ENCODE measurements at places on chromosomes 13 and 19. TPM values are rescaled to one million over a fixed set of nuclear protein-coding genes. Genes with fewer than 3 reads are reported as not detected.

GRCh38 chr19:53947624-53948023 lies 15.1 kb upstream of the CACNG8 start:
- no peak for DNase-seq

GRCh38 chr19:24057144-24057543 lies 29.8 kb upstream of the ZNF254 start:
- no peak for DNase-seq

- no peak for DNase-seq
Observed at GRCh38 chr19:35696835-35697234, 7.5 kb upstream of the ZBTB32 start.

GRCh38 chr13:114027046-114027715 lies 53.3 kb upstream of the C13orf46 start:
- no peak for DNase-seq

GRCh38 chr13:51959773-51960172 lies 51.5 kb downstream of the ATP7B start:
- DNase-seq = no peak

GRCh38 chr13:71576571-71576970 lies 290.4 kb downstream of the DACH1 start:
- DNase-seq = no peak

DNA sequence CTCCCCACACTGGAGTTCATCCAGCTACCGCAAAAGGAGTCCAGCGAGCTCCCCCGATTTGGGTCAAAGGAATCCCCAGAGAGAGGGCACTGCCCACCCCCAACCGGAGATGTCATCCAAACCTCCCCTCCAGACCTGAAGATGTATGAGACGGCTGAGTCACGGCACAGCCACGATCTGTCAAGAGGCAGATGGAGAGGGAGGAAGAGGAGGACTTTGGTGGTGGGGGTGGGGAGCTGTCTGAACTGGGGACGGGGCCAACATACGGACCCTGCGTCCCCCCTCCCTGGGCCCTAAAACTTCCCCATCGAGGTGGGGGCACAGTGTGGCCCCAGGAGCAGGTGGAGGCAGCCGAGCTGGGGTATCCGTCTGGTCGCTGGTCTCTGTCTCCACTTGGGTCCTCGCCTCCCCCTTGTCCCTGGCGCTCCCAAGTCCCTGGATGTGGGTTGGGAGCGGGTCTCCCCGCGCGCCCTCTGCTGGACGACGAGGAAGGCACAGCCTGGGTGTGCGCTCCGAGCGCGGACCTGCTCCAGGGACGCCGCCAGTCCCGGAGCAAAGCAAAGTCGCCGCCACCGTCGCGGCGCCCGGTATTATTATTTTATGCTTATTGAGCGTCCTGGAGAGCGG lies 3.8 kb downstream of the PDE4A start:
- peak; percentile 88 for DNase-seq

DNA sequence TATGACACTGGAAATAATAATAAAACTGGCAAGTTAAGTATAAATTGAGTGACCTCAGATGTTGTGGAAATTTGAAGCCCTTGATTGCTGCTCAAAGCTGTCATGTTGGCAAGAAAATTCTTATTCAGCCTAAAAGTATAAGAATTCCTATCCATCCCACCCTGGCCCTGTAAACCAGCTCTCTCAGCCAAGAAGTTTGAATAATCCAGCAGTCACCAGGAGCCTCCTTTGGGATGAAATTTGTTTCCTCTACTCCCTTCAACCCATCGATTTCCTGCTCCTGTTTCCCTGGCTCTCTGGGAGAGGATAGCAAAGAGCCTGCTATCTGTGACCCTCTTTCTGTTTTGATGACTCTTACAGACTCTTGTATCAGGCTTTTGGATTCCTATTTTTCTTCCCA lies 169.3 kb downstream of the LHFPL6 start:
- DNase-seq = no peak

DNA sequence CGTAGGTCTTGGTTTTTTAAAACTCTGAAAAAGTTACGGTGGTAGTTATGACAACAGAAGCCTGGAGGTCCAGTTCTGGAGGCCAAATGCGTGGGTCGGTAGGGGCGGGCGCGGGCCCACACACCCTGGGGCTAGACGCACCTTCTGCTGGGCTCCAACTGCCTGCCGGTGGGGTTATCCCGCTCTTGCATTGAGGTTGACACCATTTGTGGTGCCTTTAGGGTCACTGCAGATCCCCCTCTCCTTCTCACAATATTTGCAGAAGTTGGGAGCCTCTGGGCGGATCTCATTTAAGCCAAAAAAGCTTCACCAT lies 81.6 kb downstream of the CHST8 start:
- no peak for DNase-seq

DNA sequence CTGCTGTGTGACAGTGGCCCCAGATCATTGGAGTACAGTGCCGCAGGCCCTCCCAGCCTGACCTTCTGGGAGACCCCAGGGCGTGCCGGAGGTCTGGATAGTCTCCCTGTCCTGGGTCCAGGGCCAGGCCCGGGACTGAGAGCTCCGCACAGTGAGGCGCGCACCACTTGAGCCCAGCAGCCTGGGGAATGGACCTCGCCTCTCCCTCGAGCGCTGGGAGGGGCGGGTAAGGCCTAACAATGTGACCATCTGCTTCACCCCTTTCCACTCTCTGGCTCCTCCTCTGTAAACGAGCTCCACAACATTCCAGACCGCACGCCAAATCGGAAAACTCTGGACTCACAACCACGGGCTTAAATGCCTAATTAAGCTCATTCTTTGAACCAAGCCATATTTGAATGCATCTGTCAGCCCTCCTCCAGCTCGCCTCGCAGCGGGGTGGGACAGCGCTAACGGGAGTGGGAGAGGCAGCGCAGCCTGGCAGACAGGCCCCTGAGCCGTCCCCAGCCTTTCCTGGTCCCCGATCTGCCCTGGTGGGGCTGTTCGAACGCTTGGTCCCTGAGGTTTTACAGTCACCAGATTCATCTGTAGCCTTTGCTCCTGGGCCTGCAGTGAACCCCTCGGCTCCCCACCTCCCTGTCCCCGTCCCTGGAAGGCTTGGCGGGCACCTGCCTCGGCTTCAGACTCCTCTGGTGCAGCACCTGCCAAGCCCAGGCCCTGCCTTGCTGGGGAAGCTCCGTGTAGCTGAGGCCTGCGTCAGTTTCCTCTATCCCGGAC lies 120.7 kb upstream of the VSTM2B start:
- DNase-seq = no peak

- DNase-seq = peak; percentile 55
Observed at GRCh38 chr13:76723551-76724232, 162.5 kb downstream of the KCTD12 start.

GRCh38 chr13:29849071-29849631 lies 1.3 kb downstream of the UBL3 start:
- DNase-seq = no peak

DNA sequence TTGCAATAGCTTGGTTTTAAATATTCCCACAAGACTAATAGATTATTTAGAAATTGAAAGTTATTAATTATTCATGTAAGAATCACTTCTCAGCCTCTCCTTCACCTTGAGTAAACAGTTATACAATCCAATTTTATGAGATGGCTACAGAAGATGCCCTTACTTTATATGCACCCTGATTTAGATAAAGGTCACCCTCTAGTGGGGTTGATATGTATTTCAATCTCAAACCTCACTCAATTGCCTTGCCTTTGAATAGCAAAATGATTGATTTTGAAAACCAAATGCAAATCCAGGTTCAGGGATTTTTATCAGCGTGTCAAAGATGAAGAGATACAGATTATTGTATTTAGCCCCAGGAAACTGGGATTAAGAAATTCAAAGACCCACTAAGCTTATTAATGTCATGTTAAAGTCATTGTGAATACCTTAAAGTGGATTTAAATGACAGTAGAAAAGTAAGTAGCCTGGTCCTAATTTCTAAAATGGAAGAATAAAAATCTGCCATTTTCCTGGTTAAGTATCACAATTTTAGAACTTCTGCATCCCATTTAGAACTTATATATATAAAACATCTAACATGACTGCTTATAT lies 305.1 kb downstream of the ITGBL1 start:
- DNase-seq = no peak

- DNase-seq = no peak
Observed at GRCh38 chr19:41455936-41456335, 13.0 kb downstream of the ERICH4 start.

DNA sequence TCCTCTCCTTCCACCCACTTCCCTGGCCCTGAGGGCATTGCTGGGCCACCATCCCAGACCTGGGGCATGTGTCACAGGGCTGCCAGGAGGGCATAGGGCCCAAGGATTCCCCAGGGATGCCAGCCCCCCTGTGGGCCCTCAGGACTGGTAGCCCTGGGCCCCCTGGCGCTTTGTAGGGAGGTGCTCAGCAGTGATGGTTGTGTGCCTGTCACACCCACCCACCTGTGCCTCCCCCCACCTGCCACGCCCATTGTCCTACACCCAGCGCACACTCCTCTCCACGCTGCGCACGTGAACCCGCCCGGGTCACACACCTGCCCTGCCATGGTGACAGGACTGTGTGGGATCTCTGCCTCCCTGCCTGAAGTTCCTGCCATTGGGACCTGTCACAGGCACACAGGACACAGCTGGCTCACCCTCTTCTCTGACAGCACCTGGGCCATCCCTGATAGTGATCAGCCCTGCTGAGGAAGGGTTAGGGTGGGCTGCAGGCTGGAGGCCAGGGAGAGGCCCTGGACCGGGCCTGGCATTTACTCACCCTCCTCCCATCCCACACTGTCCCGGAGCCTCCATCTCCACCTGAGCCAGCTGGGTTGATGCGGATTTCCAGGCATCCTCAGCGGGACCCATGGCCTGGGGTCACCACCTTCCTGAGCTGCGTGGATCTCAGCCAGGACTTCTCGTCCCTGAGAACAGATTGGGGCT lies 23.9 kb downstream of the WTIP start:
- no peak for DNase-seq

DNA sequence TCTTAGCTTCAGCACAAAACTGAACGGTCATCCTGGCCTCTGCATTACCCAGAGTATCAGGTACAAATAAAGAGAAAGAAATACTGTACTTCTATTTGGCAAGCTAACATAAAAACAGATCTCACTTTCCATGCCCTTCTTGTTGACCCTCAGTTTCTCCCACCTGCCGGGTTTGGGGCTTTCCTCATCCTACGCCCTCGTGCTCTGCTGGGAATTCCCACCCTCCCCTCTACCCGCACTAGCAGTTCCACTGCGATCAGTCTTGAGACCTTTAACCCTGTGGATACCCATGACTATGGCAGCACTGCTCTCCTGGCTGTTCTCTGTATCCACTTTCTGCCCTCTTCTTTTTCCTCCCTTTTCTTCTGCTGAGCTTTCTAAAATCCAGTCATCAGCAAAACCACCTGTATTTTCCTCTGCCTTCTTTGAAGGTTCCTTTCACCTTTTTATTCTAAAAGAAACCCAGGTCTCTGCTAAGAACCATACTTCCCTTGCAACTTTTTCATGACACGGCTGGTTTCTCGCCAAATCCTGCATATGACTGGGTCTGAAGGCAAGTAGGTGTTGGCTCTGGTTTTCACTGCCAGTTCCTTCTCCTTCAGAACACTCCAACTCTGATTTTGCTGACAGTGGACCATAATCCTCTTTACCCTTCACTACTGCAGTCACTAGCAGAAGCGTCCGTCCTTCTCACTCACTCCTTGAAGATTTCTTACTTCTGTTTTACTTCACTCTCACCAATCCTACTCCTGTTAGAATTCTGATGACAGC lies 99.4 kb downstream of the MIPEP start:
- no peak for DNase-seq

DNA sequence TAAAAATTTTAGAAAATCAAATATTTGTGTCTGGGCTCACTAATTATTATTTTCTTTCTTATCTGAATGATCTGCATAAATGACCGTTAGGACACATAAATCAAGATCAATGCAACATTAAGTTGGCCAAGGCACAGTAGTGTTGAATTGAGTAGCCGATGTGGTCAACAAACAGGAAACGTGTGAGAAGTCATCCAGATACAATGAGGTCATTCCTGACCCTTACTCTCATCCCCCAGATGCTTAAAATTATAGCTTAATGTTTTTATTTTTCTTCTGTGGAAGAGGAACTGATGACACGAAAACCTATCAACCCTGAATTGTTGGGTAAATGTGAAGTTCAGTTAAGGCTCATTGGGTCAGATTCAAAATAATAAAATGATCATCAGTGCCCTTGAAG lies 222.9 kb downstream of the RFC3 start:
- DNase-seq = no peak

DNA sequence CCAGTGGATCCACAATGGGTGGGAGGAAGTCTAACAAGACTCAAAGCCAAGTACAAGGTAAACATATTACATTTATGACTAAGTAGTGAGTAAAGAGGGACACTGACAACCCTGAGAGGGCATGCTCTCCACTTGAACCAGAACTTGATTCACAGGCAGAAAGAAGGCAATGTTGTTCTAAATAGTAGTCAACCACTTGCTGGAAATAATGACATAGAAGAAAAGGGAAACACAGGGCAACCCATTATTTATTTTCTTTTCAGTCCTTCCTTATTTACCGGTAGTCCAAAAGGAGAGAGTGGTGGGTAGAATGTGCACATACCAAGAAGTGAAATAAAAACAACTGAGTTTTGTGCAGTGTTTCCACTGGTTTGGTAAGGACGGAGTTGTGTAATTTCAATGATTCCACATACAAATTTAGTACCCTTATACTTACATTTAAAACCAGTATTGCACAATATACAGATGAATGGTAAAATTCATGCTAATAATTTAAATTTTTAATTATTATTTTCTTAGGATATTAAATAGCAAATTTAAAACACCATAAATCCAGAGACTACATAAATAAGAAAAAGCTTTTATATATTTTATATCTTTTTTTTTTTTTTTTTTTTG lies 65.9 kb downstream of the ENOX1 start:
- DNase-seq = no peak

GRCh38 chr19:42216653-42217519 lies 591 bp downstream of the DEDD2 start:
- peak; percentile 66 for DNase-seq

DNA sequence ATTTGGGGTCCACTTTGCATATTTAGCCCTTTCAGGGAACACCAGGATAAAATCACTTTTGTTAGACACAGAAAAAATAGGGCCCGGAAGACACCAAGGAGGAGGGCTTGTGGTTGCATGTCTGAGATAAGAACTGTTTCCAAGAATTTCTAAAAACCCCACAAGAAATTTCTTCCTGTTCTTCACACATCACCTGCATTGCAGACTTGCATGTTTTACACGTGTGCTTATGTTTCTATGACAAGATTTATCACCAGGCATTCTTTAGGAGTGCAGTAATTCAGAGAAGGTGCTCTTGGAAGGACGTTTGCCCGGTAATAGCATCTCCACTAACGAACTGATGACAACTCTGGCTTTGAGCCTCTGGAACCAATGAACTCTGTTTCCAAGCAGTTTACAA lies 7.1 kb upstream of the ACTL9 start:
- DNase-seq = no peak

GRCh38 chr13:101499406-101499805 lies 46.9 kb downstream of the ITGBL1 start:
- DNase-seq = no peak

- DNase-seq = no peak
Observed at GRCh38 chr13:109087916-109088623, 458.7 kb downstream of the MYO16 start.

DNA sequence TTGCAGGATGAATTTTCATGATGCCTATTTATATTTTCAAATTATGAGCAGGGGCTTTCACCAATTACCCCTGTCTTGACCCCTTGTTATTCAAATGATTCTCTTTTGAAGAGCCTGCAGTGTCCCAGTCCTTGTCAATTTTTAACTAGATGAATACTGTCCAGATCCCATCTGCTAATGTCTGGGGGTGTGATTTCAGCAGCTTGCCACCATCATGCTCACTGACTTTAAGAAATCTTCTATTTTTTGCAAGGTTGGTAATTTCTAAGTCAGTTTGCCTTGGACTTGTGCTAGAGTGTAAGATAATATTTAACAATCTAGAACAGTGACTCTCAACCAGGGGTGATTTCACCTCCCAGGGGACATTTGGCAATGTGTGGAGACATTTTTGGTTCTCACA lies 106.0 kb downstream of the CACNA1A start:
- DNase-seq = no peak

Gene CCDC169
- total RNA-seq = not detected

Gene DIRAS1
- total RNA-seq = 0.71 TPM
